Osteoblast (primary cell): ENCODE measurements at places on chromosomes 3 and 15. TPM values are rescaled to one million over a fixed set of nuclear protein-coding genes. Genes with fewer than 3 reads are reported as not detected.

DNA sequence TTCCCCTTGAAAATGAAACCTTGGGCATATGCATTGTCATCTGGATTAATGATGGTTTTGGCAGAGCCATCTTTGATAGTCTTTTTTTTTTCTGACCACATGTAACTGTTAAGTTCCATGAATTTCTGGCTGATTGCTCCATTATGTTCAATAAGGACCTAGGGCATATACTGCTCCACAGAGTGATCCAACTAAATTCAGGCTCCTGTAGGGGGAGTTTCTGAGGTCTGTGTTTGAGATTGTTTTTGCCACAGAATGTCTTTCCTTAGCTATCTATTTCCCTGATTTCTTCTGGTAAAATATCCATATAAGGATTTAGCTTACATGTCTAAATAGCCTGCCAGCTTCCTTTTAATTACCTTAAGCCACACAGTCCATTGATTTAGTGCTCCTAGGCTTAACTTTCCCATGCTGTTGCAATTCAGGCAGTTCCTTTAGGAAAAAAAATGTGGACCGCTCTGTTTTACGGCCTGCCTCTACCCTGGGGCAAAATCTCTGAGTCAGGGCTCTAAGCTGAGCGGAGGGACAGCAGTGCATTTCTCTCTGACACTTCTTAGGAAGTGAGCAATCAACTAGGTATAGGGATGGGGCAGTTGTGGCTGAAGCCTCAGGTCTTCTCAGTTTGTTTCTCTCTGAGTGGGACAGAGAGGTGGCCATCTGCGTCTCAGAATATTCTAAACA is 796.2 kb downstream of the NR2F2 start:
- no peak for DNase-seq

DNA sequence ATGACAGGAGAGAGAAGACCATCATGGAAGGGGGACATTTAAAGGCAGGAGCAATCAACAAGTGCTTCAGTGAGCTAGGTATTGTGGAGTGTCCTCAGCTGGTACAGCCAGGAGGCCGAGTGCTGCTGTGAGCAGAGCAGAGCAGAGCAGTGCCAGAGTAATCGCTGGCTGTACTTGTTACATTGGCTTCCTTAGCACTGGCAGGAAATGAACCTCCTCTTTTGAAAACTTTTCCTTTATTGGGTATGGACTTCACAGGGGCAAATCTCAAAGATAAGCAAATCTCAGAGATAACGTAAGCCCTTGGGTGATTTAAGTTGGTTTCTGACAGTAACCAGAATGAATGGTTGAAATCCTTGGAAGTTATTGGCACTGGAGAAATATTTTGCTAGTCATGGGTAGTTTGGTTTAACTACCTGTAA is 2.1 kb downstream of the SH3GL3 start:
- DNase-seq = no peak

GRCh38 chr15:28900041-28900891 is 14.5 kb downstream of the APBA2 start:
- DNase-seq = no peak

MAPKBP1 gene
- total RNA-seq = 22.8 and 25.6 TPM in 2 replicates

NLGN1 gene
- 7.7 and 9.0 TPM in 2 replicates for total RNA-seq

SENP8 gene
- 2.4 and 2.5 TPM in 2 replicates for total RNA-seq

COL6A5 gene
- not detected in 2 replicates for total RNA-seq

BCHE gene
- not detected in 2 replicates for total RNA-seq
